Right ventricle myocardium superior (tissue), 1 donor: ENCODE measurements at places on chromosomes 3 and 15. TPM values are rescaled to one million over a fixed set of nuclear protein-coding genes. Genes with fewer than 3 reads are reported as not detected.

DNA sequence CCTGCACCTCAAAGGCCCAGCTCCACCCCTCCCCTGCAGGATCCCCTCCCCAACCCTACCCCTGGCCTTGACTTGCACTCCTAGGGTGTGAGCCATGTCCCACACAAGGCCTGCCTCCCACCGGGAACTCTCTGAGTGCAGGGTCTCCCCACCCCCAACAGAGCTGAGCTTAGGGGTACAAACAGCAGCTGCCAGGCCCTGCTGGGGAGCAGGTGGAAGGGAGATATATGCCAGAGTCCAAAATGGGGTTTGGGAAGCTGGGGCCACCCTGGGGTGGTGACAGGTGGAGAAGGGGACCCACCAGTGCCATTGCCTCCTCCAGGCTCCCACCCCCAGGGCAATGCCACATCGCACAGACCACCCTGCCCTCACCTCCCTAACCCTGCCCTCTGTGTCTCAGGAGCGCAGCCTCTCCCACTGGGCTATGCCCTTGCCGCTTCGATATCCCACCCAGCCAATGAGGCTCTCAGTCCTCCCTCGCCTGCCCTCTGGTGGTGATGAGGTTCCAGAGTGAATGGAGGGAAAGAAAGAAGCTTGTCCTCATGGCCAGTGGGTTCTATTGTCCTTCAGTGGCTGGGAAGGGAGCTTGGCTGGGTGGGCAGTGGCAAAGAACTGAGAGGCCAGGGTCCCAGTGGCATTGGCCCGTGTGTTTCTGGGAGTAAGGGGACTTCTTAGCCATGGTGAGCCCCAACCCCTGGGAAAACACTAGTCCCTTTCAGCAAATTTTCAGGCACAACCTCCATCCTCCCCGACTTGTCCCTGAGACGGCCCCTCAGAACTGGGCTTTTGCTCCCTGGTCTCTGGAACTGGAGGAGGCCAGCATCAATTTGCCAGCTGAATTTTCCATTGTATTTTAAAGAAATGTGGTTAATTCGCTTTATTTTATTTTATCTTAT, 46.8 kb downstream of the CYP11A1 start:
- DNase-seq: peak; percentile 72

- DNase-seq: peak; percentile 80
These were observed 15.6 kb downstream of the TEX264 start for GRCh38 chr3:51686512-51687215.

DNA sequence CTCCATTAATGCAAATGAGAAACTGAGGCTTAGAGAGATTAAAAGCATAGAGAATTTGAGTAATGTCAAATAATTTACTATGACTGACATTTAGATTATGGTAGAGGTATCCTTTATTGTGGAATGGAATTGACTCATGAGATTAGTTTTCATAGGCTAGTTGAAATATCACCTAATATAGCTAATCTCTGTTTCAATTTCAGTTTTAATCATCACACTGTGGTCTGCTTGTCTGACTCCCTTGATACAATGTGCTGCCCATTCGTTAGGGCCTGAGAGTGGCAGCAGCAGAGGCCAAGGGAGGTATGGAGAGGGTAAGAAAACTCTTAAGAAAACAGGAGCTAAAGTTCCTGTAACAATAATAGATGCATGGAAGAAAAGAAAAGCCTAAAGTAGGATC, 13.2 kb upstream of the ZBTB20 start:
- no peak for DNase-seq

Gene ISLR2
- 2.7 TPM for total RNA-seq

Gene DAG1
- 122 TPM for total RNA-seq

Gene PCSK6
- 34.7 TPM for total RNA-seq

Gene PLXNB1
- 51.3 TPM for total RNA-seq
